GM12878 (cell line): ENCODE measurements at places on chromosomes 12 and 14.

GRCh38 chr12:123223241-123223668 is 9.7 kb downstream of the MPHOSPH9 start:
- no peak for DNase-seq

DNA sequence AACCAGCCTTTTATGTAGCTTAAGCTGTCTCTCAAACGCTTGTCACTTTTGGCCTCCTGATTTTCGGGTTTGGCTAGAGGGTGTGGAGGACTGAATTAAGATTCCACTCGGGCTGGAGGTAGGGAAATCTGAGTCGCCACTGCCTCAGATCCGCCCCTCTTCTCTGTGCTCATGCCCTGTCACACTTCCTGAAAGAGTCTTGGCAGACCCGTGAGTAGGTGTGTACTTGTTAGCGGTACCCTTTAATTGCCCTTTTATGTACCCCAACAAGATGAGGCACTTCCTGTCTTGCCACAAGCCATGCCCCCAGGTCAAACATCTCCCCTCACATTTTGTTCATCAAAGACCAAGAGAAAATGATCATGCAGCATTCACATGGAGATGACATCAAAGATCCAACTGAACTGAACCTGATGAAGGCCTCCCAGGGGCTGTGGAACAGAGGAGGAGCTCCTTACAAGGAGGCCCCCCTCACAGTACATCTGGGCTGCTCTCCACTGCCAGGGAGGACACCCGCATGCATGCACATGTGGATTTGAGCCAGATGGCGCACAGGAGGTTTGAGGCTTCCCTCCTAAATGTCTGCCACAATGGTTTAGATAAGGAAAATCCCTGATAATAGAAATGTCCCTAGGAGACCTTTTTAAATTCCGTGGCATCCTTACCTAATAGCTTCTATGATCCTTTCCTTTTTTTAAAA is 86.5 kb upstream of the CDKN3 start:
- no peak for DNase-seq

DNA sequence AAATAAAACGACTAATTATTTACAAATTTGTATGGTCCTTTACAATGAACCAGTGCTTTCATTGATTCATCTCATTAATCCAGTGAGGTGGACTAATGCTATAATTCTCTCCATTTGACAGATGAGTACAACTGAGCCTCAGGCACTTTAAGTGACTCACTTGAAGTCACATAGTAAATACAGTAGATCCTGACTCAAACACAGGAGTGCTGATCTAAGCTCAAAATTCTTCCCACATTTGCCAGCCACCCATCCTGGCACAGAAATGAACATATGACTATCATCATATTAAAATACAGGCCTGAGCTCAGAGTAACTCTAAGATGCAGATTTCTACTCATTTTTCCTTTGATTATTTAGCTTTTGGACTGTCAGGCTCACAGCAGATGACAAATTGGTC is 30.6 kb downstream of the SLC16A7 start:
- no peak for DNase-seq

DNA sequence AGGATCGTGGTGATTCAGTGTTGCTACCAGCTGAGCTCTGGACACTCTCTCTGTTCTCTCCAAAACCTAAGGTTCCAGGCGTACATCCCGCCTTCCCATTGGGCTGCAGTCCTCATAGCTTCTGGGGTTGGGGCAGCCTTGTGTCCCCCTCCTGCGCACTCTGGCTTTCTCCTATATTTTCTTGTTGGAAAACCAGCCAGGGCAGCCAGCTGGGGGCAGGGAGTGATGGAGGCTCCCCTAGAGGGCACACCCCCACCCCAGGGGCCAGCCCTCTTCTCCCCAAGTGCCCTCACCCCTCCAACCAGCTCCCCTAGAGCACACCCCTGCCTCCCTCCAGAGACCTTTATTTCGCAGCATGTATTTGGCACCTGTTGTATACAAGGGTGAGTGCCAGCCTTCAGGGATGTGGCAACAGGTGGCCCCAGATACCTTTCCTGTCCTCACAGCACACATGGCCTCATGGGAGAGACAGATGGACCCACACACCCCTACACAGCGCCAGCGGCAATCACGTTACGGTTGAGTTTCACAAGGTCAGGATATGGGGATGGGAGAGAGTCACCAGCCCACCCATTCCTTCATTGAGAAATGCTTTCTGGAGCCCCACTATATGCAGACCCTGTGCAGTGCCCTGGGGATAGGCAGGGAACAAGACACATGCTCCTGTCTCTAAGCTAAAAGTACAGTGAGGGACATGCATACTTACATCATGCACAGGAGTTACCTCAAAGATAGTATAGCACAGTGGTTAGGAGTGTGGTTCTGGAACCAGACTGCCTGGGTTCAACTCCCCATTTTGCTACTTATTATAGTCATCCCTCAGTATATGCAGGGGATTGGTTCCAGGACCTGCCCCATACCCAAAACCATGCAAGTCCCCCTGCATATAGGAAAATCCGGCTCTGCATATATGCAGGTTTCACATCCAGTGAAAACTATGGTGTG is 141.1 kb downstream of the PHETA1 start:
- DNase-seq, result no peak

- DNase-seq, result no peak
Measured at GRCh38 chr14:76431538-76431937, 55.6 kb downstream of the ESRRB start.

DNA sequence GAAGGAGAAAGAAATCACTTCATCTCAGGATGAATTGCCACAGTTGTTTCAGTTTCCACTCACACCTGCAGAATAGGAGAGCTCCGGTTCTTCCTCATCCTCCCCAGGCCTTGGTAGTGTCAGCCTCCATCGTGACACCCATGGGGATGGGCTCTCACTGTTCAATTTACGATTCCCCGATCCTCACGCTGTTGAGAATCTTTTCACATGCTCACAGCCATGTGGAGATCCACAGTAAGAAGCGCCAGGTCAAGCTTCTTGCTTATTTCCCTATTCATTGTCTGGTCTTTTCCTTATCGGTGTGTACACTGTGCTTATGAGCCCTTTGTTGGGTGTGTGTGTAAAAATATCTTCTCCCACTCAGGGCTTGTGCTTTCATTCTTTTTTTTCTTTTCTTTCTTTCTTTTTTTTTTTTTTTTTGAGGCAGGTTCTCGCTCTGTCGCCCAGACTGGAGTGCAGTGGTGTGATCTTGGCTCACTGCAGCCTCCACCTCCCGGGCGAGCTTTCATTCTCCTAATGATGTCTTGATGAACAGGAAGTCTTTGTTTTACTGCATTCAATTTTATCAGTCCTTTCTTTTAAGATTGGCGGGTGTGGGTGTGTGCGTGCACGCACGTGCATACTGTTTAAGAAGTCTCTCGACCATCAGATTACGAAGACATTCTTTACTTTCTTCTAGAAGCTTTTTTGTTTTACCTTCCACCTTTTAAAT is 21.5 kb downstream of the RIN3 start:
- no peak for DNase-seq
